Activated CD8-positive, alpha-beta memory T cell treated with anti-CD3 and anti-CD28 coated beads, Interleukin-2, amount 50 U/mL, for 4 hours (primary cell): ENCODE measurements at places on chromosomes 2 and 18.

DNA sequence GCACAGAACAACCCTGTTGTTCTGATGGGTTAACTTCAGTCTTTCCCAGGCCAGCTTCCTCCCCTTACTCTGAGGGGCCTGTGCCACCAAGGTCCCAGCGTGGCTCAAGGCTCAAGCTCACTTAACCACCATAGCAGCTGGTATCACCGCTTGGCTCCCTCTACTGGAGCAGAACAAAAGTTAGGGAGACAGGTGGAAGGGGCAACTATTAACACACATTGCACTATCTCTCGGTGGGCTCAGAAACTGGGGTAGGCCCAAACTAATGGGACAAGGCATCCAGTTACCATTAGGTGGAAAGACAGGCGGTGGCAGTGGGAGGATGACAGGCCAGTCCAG is 88.7 kb upstream of the ATL2 start:
- peak; percentile 18 for DNase-seq

DNA sequence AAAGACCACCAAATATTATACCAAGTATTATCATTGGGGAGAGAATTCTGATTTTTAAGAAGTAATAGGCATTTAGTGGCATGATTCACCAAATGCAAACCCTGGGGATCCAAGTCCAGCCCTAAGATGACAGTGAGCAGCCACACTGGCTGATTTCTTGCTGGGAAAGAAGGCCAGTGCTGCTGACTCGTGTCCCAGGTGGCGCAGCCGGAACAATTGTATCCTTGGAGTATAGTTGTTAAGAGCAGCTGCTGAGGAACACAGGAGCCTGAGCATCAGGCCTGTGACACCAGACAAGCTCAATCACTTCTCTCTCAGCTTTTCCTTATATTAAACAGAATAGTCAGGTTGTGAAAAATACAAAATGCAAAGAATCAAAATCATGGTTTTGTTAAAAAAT is 48.4 kb downstream of the LRP1B start:
- no peak for DNase-seq

GRCh38 chr2:187527262-187527661 is 27.0 kb downstream of the TFPI start:
- no peak for DNase-seq

GRCh38 chr2:159080641-159081040 is 112.2 kb downstream of the TANC1 start:
- no peak for DNase-seq

DNA sequence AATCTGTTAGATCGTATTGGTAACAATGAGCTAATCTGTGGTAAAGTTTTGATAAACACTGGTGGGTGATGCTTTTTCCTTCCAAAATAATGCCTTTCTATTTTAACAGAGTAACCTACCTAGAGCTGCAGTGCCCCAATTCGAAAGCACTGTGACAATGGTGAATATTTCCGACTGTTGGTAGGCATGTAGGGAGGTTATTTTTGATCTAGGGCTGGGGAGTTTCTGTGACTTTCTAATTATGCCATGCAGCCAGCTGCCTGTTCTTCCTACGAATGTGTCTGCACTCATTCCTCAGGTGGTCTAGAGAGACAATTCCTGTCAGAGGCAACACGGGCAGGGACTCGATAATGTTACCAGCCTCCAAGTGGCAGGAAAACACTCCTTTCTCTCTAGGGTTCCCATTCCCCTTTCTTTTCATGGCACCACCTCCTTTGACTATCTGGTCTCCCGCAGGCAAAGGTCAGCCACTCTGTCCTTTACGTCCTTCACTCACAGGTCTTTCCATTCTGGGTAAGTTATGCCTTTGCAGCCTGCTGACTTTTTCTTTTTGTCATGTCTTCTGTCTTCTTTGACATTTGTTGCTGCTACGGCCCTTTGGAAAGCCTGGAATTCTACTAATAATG is 167.2 kb upstream of the MGAT5 start:
- DNase-seq: no peak

- DNase-seq: no peak
Measured at GRCh38 chr2:198004921-198005829, 200.8 kb downstream of the PLCL1 start.

DNA sequence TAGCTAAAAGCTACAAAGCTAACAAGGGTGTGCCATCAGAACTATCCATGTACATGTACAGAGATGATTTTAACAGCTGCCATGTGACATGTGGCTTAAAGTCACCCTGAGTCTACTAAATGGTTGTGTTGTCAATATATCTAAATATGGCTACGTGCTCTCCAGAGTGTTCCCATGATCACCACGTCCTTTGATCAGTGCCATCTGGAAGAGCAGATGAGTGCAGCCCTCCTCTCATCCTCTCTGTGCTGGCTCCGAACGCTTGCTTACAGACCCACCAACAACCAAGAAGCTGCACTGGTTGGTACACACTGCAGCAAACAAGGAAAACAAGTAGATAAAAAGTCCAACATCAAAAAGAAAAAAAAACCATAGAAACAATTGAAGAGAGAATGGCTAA is 88.6 kb upstream of the NARS1 start:
- DNase-seq: no peak

- DNase-seq: no peak
Measured at GRCh38 chr2:153455861-153456260, 22.7 kb downstream of the RPRM start.

- no peak for DNase-seq
Measured at GRCh38 chr2:20089715-20090464, 38.5 kb upstream of the LAPTM4A start.

DNA sequence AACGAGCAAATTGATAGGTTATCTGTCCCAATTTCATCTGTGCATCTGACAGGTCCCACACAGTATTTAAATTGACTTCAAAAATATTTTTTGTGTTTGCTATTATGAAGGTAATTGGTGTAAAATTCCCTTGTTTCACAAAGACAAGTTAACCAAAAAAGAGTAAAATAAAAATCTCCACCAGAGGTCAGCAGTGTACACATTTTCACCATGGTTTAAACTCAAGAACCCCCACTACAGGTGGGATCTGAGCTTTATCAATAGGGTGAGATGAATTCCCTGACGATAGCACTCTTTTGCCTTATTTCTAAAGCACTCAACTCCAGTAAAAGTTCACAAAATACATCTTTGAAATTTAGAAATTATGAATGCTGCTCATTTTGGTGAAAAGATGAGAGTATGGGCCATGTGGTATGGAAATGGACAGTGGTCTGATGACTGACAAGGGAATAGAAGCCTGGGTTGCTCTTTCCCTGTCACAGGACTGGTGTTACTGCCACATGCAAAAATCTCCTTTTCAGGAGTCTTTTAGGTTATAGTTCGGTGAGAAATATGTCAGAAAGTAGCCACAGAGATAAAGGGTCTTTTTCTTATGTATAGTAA is 68.0 kb downstream of the SERPINB8 start:
- DNase-seq: no peak
